Activated CD8-positive, alpha-beta memory T cell treated with anti-CD3 and anti-CD28 coated beads, Interleukin-2, amount 50 U/mL, for 4 hours (primary cell): ENCODE measurements at places on chromosomes 7 and 10.

DNA sequence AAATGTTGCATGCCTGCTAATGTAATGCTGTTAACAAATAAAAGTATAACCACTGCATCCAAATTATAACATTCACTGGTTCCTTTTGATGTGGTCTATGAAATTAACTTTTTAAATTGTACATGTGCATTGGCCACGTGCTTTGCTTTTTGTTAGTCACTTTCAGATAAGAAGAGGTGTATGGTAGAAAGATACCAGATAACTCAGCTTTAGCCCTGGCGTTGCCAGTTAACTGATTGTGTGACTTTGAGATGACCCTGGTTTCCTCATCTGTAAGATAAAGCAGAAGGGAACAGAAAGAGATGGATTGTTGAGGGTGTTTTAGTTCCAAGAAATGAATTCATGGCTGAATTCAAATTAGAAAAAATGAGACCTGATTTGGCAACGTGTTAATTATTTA is 1.9 kb upstream of the TRDMT1 start:
- DNase-seq, result no peak

- DNase-seq, result no peak
Observed at GRCh38 chr10:33151344-33151864, 183.1 kb downstream of the NRP1 start.

GRCh38 chr7:100572949-100573675 is 588 bp downstream of the SAP25 start:
- no peak for DNase-seq

- no peak for DNase-seq
Observed at GRCh38 chr7:51645255-51645654, 328.6 kb upstream of the COBL start.

- DNase-seq, result no peak
Observed at GRCh38 chr10:17673471-17674061, 29.6 kb downstream of the STAM start.
